ENCODE measurements at places on chromosomes 16 and 17.

DNA sequence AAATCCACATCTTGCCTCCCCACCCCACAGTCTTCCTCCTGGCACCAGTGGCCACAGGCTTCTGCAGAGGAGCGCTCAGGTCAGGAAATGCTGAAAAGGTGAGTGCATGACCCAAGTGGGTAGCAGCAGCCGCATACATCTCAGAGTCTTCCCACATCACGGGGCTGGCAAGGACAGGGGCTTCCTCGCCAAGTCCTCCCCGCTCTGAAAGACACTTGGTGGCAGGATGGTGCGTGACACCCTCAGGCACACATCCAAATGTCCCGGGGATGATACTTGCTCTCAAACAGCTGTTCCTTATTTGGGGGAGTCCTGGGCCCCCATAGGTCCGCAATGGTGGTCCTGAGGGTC lies 8.8 kb upstream of the SLC16A5 start:
- DNase-seq: no peak

DNA sequence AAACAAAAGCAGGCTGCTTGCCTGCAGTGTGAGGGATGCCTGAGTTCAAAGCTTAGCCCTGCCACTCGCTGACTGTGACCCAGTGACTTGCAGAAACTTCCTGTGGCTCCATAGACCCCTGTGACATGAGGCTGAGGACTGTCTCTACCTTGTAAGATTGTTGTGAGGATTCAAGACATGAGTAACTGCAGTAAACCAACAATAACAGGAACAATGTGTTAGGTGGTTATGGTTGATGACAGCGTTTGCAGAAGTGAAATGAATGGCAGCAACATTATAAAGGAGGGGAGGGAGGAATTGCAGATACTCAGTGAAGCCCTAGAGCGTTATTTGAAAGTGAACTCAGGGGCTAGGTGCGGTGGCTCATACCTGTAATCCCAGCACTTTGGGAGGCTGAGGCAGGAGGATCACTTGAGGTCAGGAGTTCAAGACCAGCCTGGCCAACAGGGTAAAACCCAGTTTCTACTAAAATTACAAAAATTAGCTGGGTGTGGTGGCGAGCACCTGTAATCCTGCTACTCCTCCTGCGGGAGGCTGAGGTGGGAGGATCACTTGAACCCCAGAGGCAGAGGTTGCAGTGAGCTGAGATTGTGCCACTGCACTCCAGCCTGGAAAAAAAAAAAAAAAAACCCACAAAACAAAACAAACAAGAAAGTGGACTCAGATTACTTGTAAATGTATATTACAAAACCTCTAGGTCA lies 33.5 kb upstream of the EMP2 start:
- DNase-seq: no peak

GRCh38 chr16:30764086-30764485 lies 2.0 kb downstream of the RNF40 start:
- DNase-seq: no peak

DNA sequence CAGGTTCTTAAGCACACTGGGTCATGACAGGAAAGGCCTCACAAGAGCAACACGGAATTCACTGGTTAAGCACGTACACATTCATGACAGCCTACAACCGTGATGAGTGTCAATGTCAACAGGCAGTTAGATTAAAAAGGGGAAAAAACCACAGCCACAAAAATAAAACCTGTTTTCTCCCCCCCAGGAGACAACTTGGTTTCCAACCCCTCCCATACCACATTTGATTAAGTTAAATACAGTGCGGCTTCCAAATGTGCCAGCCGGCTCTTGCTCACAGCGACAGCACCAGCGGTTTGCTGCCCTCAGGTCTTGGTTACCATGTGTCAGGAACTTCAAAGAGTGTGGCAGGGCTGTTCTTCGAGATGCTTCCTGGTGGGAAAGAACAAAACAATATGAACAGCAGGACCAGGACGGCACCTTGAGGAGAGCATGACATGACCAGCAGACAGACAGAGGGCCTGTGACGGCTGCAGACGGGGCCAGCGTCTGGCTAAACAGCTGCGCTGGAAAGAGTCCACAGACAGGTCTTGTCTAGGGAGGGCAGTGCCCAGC lies 193.6 kb downstream of the PARN start:
- no peak for DNase-seq

GRCh38 chr17:41697122-41697962 lies 8.7 kb downstream of the EIF1 start:
- no peak for DNase-seq

GRCh38 chr17:31391496-31391949 lies at the start of gene RAB11FIP4:
Gene RAB11FIP4, plus strand, starts transcription at chr17:31391675. Its CDS starts 178 bp downstream, at chr17:31391853.
- peak; percentile 63 for DNase-seq

GRCh38 chr17:79133214-79133613 lies 58.6 kb downstream of the ENGASE start:
- DNase-seq: no peak

GRCh38 chr17:62611728-62612127 lies 15.7 kb upstream of the MRC2 start:
- DNase-seq: no peak

DNA sequence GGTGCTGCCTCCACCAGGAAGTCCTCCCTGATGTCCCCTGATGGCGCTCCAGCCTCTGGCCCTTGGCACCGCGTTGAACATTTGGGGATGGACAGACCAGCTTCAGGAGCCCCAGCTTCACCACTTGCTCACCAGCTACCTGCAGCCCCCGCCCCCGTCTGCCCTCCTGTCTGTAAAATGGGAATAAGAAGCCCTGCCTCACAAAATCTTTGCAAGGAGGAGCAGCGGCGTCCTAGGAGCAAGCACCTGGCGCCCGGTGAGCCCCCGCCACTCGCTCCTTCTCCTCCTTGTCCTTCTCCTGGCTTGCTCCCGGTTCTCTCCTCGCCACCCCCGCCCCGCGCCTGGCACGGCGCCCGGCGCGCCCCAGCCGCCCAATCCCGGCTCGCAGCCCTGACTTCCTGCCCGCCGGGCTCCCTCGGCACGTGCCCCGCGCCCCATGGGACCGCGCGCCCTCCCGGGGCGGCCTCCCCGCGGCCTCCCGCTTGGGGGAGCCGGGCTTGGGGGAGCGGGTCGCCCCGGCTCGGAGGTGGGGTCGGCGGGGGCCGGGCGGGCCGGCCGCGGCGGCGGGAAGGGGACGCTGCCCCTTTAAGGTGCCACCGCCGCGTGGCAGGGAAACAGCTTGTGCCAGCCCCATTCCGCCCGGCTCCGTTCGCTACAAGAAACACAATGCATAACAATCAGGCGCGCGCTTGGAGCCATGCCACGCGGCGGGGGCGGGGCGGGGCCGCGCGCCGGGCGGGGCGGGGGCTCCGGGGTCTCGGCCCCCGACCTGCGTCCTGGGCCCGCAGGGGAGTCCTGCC lies 9.1 kb upstream of the PPP1R1B start:
- peak; percentile 85 for DNase-seq

DNA sequence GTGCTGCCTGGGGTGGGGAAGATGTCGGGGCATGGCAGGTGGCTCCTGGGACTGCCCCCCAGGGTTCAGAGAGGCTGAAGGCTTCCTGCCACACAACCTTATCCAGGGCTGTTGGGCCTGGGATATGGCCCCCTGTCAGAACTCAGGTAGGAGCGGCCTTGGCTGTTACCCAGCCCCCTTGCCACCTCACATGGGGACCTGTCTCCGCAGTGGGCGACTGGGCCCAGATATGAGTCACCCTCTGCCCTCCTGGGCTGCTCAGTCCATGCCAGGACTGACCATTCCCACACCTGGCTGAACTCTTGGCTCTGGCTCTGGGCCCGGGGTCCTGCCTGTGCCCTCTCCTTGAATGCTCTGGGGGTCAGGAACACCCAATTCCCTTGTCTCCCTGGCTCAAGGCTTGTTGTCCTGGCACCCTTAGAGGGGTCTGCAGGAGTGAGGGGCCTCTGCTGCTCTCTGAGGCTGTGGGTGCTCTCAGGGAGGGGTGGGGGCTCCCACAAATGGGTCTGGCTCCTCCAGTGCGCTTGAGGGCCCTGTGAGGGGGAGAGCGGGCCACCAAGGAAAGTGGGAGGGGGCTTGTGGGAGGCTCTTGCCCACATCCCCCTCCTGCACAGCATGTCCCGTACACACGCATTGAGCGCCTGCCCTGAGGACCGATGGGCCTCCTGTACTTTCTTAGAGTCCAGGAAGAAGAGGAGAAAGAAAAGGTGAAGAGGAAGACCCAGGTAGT lies 36.0 kb downstream of the LGALS9 start:
- DNase-seq: no peak

Data from NCI-H2171 (cell line).